ENCODE measurements at places on chromosomes 12 and 14.

- DNase-seq, result no peak
Measured at GRCh38 chr14:105311838-105312237, 2.7 kb upstream of the PACS2 start.

GRCh38 chr12:51820526-51821439 lies 27.7 kb downstream of the FIGNL2 start:
- DNase-seq, result peak; percentile 55

- no peak for DNase-seq
Measured at GRCh38 chr12:56614627-56615026, 15.5 kb downstream of the BAZ2A start.

DNA sequence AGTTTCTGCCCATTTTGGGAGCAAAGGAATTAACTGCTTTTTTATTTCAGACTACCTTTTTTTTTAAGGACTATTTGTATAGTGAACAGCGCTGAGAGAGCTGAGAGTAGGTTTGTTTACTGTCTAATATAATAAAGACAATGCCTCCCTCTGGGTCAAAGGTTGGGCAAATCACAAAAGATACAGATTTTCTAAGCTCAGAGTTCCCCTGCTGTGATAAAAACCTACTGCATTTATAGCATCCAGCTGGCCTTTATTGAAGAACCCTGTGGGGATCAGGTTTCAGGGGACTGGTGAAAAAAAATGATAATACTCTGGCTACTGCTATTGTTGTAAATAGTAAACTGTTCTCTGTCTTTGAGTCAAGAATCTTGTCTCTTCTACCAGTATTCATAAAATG lies 28.7 kb downstream of the CCDC59 start:
- no peak for DNase-seq

- DNase-seq, result no peak
Measured at GRCh38 chr14:96783043-96783914, 13.9 kb upstream of the VRK1 start.

DNA sequence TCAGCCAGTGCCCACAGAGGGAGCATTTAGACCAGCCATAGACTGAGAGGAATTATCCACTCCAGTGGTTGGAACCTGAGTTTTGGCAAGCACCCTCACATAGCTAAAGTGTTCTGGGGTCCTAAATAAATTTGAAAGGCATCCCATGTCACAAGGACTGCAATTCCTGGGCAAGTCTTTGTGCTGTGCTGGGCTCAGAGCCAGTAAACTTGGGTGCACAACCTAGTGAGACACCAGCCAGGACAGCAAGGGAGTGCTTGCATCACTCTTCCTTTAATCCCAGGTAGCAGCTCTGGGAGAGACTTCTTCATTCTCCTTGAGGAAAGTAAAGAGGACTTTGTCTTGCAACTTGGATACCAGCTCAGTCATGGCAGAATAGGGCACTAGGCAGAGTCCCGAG lies 142.0 kb upstream of the FSCB start:
- no peak for DNase-seq

DNA sequence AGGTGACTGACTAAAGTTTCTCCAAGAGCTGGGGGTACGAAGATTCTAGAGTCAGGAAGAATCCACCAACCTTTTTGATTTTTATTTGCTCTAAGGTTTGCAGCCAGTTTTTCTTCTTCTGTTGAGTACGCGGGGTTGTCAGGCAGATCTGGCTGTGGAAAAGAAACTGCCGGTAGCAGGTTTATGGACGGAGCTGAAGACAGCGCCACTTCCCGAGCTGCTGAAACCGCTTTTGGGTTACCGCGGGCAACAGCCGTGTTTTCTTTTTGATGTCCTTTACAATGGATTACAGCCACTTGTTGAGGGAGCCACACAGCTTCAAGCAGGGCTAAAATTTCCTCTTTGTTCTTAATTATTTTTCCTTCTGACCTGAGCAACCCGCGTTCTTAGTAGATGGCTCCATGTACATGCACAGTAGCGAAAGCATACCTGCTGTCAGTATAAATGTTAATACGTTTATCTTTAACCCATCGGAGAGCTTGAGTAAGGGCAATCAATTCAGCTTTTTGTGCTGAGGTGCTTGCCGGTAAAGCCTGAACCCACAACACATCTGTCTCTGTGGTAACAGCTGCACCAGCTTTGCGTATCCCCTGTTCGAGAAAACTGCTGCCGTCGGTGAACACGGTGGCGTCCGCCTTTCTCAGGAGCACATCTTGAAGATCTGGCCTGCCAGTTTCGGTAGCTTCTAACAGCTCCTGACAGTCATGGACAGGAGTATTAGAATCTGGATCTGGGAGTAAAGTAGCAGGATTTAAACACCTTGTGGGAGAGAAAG lies 674.3 kb downstream of the TMEM121 start:
- no peak for DNase-seq

GRCh38 chr14:38873941-38874612 lies 229.0 kb downstream of the SEC23A start:
- no peak for DNase-seq

- peak; percentile 58 for DNase-seq
Measured at GRCh38 chr12:49623142-49623904, at the start of gene PRPF40B. Gene PRPF40B (plus strand): TSS chr12:49623561. CDS start chr12:49623591, 30 bp downstream.

DNA sequence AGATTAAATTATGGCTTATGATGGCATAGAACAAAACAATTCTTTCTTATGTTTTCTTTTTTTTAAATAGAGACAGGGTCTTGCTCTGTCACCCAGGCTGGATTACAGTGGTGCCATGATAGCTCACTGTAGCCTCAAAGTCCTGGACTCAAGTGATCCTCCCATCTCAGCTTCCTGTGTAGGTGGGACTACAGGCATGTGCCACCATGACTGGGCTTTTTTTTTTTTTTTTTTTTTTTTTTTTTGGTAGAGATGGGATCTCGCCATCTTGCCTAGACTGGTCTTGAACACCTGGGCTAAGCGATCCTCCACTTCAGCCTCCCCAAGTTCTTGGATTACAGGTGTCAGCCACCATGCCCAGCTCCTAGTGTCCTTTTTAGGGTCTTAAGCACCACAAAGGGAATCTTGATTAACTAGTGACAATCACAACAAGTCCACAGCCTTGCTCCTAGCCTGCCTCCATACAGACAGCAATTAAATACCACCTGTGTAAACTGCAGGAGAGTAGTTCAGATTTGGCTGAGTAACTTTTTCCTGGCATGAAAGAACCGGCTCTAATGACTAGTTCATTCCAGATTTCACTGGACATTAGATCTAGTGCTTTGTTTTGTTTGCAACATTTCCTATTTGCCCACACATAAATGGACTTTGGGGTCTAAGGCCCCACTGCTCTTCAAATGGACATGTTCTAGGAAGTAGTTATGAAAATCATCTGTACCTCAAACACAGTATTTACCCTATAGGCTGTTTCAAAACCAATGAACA lies 61.6 kb downstream of the SH2B3 start:
- no peak for DNase-seq

DNA sequence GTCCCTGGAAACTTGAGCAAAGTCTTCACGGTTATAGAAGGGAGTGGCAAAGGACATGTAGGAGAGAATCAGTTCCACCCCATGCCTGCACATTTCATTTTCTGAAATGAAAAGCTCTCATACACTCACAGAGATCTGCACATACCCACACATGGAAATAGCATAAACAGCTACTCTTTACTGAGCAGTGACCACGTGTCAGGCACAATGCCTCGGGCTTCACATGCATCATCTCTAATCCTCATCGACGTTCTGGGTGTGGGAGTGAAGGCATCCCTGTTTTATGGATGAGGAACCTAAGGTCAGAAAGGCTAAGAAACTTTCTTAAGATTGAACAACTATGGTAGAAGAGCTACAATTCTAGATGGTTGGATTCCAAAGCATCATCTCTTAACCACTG lies 198.8 kb downstream of the DAD1 start:
- no peak for DNase-seq

DNA sequence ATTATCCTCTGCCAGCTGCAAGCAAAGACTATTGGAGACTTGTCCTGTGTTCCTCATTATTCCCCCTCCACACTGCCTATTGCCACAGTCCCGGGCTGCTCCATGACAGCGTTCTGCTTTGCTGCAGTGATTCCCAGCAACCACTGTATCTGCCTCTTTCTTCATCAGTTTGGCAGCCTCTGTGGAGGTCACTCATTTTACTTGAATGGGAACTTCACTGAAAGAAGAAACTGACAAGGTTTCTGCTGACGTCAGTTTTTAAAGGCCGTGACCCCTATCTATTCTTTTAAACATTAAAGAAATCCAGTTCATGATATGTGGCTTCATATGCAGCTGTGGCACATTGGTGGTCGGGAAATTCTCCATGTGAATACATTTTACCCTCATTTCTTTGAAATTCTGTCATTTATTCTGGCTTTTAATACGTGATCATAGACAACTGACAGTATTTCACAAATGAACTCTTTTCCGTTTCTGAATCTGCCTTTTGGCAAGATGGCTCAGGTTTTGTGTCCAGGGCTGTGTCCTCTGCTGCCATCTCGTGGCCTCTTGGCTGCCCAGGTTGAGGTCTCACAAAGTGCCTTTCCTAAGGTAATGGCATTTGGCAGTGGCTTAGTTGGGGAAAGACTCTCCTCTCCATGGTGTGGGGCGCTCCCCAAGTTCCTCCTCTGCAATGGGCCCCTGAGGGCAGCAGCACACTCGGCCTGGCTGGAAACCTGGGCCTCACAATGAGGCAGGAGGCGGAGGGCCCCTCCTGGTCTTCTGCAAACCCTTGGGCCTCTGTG lies 5.8 kb downstream of the TMEM253 start:
- peak; percentile 54 for DNase-seq

- no peak for DNase-seq
Measured at GRCh38 chr12:39773266-39773665, 153.7 kb upstream of the ABCD2 start.

DNA sequence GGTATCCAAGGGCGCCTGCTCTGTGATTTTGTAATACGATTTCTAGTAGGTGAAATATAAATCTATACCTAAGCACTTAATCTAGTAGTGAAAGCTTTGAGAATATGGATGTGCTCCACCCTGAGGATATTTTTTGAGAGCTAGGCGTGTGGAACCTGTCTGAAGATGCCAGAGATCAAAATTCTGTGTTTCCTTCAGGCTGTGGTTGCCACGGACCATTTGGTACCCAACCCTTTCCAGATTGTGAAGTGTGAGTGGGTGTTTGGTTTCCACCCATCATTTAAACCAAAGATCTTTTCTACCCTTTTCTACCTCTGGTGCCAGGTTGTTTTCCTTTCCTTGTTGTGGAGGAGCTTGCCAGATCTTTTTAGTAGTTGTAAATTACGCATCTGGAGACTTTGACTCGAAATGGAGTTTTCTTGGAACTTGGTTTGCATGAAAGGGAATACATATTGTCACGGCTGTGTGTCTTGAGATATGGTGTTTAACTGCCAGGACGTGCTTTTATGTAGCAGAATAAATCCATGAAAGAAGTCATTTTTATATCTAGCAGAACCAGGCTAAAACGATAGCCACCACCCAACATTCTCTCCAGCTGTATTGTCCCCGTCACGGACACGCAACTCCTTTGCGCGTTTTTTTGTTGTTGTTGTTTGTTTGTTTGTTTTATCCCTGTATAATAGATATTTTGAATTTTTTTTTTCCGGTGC lies 2.2 kb downstream of the LRFN5 start:
- DNase-seq, result no peak

GRCh38 chr12:31991815-31992214 lies 32.6 kb downstream of the RESF1 start:
- no peak for DNase-seq

- DNase-seq, result no peak
Measured at GRCh38 chr12:29152223-29152868, 3.3 kb downstream of the FAR2 start.

DNA sequence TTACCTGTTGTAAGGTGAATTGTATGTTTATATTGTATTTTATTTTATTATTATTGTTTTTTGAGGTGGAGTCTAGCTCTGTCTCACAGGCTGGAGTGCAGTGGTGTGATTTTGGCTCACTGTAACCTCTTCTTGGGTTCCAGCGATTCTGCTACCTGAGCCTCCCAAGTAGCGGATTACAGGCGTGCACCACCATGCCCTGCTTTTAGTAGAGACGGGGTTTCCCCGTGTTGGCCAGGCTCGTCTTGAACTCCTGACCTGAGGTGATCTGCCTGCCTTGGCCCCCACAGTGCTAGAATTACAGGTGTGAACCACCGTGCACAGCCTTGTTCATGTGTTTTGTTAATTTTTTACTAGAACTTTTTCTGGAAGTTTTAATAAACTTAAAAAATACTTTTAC lies 3.8 kb downstream of the ATF7IP start:
- no peak for DNase-seq

GRCh38 chr14:101230161-101230850 lies 326.8 kb upstream of the RTL1 start:
- no peak for DNase-seq

GRCh38 chr12:20800160-20800559 lies 10.3 kb upstream of the SLCO1B3 start:
- no peak for DNase-seq

- DNase-seq, result no peak
Measured at GRCh38 chr14:24315807-24316596, 4.7 kb downstream of the LTB4R start.

DNA sequence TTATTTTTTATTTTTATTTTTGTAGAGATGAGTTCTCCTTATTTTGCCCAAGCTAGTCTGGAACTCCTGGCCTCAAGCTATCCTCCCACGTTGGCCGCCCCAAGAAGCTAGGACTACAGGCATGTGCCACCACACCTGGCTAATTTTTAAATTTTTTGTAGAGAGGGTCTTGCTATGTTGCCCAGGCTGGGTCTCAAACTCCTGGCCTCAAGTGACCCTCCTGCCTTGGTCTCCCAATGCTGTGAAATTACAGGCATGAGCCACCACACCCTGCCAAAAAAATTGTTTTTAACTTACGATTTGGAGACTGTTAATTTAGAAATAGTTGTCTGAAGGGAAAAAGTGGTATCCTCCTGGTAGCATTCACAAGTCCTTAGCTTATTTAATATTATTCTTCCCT lies 120.7 kb downstream of the PPM1H start:
- DNase-seq, result no peak

GRCh38 chr12:3550839-3551238 lies 59.8 kb downstream of the PRMT8 start:
- DNase-seq, result no peak

DNA sequence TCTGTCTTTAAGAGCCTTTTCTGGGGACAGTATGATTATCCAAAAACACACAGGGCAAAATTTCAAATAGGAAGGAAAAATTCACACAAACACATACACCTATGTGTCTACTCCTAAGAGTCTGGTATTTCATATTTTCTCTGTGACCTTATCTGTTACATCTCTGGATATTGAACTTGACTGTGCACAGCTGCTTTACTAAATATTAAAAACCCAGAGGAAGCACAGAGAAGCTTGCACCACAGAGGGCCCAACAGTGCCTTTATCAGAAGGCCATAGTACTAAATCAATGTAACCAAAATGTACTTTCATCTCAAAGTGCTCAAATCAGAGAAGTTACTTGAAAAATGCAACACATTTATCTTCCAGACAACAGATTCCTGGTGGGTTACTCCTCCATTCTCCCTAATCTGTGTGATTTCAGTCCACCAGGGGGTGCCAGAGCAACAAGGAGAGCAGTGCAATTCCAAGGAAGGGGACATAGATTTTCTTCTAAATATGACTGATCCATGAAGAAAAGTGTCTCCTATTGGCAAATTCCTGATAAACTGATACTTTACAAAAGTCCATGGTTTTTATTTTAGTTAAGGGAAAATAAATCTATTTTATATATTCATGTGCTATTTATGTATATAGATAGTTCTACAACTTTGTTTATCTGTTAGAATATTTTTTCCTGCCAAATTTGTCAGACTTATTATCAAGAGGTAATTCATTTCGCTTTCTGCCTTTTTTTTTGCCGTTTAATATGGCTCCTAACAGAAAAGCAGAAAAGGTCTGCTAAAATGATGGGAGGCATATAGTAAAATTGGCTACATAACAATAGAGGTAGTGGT lies 617.6 kb downstream of the LRFN5 start:
- DNase-seq, result no peak

- DNase-seq, result no peak
Measured at GRCh38 chr12:14367040-14367661, 1.7 kb downstream of the ATF7IP start.

- DNase-seq, result no peak
Measured at GRCh38 chr12:61797266-61797665, 462.9 kb upstream of the USP15 start.
